ENCODE measurements at places on chromosomes 5 and 9.
A peak's percentile ranks its signal among the peaks of the same experiment; 100 is the strongest.

DNA sequence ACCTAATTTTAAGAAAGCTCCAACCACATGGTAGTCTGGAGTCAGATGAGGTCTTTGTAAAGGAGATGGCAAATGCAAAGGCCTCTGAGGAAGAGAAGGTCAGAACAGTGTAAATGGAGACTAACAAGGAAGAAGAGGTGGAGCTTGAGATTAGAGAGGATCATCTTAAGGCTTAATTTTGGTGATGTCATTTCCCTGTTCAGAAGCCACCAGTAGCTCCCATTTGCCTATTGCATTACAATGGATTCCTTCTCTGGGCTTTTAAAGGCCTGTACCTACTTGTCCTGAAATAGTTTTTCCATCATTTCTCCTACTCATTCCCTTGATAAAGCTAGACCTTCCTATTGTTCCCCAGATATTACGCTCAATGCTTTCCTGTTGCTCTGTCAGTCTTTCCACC lies 16.1 kb downstream of the PCSK5 start:
- no peak for DNase-seq

- no peak for DNase-seq
Measured at GRCh38 chr9:86402591-86402990, 48.4 kb upstream of the TUT7 start.

DNA sequence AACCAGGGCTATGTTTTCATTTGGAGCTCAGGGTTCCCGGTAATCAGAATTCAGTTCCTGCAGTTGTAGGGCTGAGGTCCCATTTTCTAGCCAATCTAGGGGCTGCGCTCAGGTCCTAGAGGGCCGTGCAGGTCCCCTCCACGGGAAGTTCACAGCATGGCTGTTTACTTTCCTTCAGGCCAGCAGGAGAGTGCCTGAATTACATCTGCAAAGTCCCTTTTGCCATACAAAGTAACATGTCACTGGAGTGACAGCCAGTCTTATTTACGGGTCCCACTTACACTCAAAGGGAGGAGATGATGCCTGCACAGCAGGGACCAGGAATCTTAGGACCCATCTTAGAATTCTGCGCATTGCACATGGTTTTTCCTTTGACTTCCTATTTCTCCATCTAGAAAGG lies 29.9 kb upstream of the TGFBI start:
- no peak for DNase-seq

DNA sequence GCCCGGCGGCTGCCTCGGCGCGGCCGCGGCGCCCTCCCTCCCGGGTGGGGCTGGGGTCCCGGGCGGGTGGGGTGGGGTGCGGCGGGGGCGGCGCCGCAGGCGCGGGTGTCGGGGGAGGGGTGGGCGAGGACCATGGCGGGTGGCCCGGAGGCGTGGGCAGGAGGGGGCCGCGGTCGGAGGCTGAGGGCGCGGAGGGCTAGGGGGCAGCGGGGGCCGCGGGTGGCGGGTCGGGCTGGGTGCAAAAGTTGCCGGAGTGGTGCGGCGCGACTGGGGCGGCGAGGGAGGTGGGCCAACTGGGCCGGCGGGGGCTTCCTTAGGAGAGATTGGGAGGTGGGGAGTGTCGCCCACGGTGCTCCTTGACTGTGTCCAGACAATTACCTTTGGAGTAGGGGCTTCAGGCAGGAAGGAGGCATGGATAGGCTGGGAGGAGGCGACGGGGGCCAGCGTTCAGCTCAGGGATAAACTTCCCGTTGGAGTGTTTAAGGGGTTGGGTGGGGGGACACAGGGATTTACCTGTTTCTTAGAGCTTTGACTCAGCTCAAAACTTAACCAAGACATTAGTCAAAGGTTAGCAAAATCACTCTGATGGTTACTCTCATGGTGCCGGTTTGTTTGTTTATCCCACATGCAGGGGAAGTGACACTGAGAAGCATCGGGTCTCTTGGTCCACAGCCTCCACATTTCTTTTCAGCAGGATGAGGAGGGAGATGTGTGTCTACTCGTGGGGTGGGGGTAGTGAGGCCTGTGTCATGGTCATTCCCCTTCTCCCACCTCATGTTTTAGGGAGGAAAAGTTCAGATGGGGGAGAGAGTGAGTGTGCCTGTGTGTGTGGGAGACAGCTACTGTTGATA lies 859 bp downstream of the CSNK1G3 start:
- no peak for DNase-seq

DNA sequence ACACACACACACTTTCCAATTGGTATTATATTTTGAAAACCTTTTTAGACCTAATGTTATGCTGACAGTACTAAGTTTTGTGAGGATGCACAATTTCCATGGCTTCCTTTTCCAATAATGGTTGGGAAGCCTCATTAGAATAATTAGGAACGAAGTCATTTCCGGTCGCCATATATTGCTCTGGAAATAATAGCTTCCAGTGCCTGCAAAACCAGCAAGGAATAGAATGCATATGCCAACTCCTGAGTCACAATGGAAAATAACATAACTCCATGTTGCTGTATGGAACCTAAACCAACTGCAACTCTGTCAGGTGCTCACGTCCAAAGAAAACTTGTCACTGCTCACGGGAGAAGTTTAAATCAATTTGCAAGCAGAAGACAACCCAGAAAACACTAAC lies 222.0 kb downstream of the EBF1 start:
- no peak for DNase-seq

DNA sequence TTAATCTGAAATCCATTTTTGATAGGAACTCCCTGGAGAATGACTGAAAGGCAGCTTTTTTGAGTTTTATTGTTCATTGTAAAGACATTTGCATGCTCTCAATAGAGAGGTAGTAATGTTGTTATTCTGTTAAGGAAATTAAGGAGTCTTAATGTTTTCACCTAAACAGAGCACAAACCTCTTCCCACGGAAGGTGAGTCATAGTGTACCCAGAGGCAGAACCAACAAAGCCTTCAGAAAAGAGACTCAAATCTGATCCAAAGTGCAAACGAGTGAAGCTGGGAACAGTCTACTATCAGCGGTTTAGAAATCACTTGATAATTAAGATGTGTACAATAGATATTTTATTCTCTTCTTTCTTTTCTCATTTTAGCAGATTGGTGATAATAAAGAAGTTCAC lies 470.5 kb downstream of the PLK2 start:
- no peak for DNase-seq

GRCh38 chr5:9015260-9015936 lies 530.5 kb downstream of the SEMA5A start:
- DNase-seq = no peak

DNA sequence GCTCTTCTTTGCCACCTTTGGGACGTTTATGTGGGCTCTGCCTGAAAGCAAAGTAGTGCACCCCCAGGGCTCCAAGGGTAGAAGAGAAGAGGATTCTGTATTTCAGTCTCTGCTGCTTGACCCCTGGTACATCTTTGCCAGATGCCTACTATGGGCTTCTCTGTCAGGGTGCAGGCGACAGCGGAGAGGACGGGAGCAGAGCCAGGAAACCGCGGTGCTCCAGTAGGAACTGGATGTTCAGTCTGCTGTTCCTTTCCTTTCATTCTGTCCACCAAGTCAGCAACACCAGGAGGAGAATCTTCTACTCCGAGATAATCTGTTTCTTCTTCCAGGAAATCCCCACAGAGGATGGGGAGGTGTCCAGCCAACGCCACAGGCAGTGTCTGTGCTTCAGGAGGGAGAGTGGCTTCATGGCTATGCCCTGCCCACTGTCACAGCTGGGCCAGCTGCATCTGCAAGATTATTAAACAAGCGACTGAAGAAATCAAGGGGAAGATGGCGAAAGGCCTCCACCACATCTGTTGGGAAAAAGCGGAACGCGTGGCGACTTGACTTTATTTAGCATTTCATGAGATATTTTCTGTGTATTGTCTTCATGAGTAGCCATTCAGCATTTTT lies 398.3 kb downstream of the IRX1 start:
- no peak for DNase-seq

GRCh38 chr5:150758531-150759333 lies at the start of gene DCTN4:
TSS of gene DCTN4 (minus strand) at chr5:150759017. CDS start at chr5:150758993, 24 bp downstream.
- DNase-seq = peak; percentile 79

DNA sequence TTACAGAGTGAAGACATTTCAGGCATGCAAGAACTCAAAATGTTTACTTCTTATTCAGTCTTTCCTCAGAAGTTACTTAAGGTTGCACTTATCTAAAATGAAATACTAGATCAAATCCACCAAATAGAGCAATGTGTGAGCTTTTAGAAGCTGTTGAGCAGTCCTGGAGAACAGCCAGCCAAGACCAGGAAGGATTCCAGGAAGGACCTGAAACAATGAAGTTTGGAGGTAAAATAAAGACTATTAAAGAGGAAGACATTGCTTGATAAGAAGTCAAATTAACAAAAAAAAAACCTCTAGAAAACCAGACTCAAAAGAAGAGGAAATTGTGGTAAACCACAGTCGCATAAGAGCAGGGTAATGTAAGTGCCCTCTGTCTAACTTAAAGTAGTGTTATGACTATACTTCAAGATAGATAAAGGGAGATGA lies 156.2 kb upstream of the S1PR3 start:
- DNase-seq = no peak

DNA sequence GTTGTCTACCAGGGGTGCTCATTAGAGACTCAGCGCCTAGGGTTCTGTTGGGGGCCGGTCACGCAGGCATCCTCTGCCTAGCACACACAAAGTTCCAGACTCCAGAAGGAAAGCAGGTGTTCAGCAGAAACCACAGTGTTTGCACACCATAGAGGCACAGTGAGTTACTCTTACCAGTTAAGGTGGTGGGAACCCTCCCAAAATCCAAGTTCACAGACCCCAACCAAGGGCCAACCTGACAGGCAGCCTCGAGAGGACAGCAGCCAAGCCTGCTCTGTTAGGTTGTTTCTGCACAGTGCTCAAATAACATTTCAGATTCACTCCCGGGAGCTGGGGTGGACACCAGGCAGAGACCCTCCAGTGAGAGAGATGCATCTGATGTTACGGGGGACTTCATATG lies 36.2 kb downstream of the SECISBP2 start:
- no peak for DNase-seq

DNA sequence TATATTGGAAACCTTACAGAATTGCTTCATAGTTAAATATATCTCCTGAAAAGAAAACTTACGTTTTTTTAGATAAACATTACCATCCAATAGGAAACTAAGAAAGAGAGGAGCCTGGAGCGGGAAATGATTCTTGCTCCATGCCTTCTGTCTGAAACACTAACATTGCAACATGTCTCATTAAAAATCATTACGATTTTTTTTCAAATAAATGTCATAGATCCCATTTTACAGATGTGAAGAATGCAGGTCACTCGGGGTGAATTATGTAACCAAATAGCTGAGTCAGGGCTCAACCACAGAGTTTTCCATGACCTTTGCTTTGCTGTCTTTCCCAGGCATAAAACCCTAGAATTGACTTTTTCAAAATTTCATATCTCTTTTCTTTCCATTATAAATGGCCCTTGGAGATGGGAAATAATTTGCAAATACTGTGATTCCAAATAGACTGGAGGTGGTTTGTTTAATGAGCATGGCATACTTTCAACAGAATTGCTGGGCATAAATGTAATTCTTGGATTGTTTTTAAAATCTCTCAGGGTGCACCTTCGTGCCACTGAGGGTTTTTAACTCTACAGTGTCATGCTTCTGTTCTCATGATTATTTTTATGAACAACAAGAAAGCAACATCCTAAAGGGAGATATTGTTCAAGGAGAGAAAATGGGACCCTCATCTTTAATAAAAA lies 302.8 kb downstream of the EBF1 start:
- DNase-seq = no peak

DNA sequence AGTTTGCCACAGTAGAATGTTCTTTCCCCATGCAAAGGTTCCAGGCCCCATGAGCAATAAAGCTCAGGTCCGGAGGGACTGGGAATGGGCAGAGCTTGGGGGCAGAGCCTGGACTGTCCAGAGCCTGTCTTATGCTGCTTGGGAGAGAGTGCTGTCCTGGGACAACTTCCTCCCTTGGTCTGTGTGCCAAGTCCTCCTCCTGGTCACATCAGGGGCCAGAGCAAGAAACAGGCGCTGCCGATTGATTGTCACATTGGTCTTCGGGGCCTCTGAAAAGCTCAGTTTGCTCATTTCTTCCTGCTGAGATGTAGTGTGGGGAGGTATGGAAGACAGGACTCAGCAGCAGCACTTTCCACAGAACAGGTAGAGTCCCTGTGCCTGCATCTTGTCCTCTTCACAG lies 54.0 kb upstream of the FCN1 start:
- no peak for DNase-seq

DNA sequence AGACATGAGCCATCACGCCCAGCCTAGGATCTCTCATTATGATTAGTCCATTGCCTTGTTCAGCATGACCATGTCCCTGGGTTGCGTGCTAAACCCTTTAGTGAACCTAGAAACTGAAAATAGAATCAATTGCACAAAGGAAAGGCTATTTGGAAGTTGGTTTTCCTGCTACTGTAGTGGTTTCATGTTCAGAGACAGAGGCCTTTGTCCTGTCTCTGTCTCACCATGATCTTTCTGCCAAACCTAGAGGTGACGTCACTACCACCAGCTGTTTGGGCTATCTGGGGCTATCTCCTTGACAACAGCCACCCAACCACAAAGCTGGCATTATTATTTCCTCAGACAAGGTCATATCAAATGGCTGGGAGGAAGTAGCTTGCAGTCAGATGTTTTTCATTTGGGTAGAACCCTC lies 4.0 kb upstream of the CDK5RAP2 start:
- DNase-seq = no peak

GRCh38 chr5:173709761-173710160 lies 93.3 kb upstream of the BOD1 start:
- no peak for DNase-seq

GRCh38 chr5:1905108-1905507 lies 22.4 kb upstream of the IRX4 start:
- DNase-seq = no peak

DNA sequence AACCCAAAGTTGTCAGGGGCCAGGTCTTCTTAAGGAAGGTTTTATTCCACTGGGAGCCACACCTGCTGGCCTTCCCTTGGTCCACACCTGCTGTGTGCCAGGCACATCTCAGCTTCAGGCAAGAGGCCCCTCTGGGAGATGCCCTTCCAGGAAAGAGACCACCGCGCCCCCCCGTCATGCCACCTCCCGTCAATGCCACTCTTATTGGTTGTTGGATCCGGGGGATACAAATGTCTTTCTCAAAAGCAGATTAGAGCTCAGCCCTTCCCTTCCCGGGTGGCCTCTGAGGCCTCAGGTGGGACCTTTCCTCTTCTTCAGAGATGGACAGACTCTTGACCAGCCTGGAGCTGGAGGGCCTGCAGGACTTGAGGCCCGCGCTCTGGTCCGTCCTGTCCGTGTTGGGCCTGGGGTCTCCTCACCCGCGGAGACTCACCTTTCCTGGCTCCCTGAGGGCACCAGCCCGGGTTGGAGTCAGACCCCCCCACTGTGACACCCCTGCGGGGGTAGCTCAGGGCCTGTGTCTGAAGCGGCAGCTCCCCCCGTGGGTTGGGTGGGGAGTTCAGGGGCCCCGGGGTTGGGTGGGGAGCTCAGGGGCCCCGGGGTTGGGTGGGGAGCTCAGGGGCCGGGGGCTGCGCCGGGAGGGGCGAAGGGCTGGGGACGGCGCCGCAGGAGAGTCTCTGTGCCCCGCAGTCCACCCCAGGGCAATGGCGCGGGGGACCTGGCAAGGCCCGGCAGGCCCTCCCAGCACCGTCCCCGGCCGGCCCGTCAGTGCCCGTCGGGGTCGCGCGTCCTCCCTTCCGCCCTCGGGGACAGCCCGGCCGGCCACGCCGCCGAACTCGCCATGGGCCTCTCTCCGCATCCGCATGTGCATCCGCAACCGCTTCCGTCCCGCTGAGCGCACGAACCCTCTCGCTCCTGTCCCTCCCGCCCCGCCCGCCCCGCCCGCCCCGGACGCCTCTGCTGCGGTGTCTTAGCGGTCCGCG lies 3.7 kb upstream of the SLC9A3 start:
- DNase-seq = no peak

GRCh38 chr5:148386041-148386440 lies 2.3 kb downstream of the FBXO38 start:
- DNase-seq = no peak
